Fibroblast of villous mesenchyme (primary cell): ENCODE measurements at places on chromosomes 5 and 9. TPM values are rescaled to one million over a fixed set of nuclear protein-coding genes. Genes with fewer than 3 reads are reported as not detected.

The POLR3G gene
- total RNA-seq, result 4.5 and 5.2 TPM in 2 replicates

The TEK gene
- 12.5 and 25.8 TPM in 2 replicates for total RNA-seq

The RALGPS1 gene
- total RNA-seq, result 1.6 and 2.6 TPM in 2 replicates

The PCDHGA4 gene
- total RNA-seq, result 4.5 and 7.3 TPM in 2 replicates

The AGXT2 gene
- total RNA-seq, result under 0.01 TPM in 1 of 2 replicates, not detected in the other

The MYOT gene
- not detected in 2 replicates for total RNA-seq

The PCDHB8 gene
- under 0.01 TPM in 2 replicates for total RNA-seq

The APBA1 gene
- 11.2 and 11.6 TPM in 2 replicates for total RNA-seq
